ENCODE measurements at places on chromosomes 5 and 9.

DNA sequence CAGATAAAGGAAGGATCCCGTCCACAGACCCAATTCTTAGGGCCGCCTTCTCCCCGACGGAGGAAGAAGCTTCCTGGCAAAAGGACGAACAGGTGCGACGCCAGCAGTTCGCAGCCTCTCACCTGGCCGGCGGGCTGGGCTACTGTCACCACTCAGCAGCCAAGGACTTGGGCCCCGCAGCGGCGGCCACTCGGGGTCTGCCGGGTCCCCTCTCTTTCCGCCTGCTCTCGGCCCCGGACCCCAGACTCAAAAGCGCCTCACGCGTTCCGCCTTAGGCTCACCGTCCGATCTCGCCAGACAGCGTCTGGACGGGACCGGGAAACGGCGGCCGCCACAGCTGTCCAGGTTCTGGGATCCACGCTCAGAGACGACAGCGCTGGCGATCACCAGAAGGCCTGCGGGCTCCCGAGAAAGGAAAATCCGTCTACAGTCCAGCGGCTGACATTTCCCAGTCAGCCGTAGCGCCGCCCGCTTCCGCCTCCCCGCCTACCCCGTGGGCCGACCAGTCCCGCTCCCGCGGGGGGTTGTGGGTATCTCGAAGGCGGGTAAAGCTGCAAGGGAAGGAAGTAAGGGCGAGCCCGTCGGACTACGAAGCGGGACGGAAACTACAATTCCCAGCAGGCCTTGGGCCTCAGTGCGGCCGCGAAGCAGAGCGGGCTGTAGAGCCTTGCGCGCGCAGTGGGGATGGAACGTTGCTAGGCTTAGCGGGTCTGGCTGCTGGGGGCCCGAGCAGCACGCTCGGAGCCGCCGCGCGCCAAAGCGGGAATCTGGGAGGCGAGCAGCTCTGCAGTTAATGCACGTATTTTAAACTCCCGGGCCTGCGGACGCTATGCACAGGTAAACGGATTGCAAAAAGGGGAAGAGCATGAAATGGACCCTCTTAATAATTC is at the start of the genes LMBRD2 and SKP2:
Gene LMBRD2 (minus strand): TSS at position 454 of the 890 bp plus-strand sequence. CDS start 8,538 bp downstream, outside the sequence.
Gene SKP2 (plus strand): TSS at position 678 of the 890 bp plus-strand sequence. CDS start 152 bp downstream, at position 830.
- peak; percentile 94 for DNase-seq

DNA sequence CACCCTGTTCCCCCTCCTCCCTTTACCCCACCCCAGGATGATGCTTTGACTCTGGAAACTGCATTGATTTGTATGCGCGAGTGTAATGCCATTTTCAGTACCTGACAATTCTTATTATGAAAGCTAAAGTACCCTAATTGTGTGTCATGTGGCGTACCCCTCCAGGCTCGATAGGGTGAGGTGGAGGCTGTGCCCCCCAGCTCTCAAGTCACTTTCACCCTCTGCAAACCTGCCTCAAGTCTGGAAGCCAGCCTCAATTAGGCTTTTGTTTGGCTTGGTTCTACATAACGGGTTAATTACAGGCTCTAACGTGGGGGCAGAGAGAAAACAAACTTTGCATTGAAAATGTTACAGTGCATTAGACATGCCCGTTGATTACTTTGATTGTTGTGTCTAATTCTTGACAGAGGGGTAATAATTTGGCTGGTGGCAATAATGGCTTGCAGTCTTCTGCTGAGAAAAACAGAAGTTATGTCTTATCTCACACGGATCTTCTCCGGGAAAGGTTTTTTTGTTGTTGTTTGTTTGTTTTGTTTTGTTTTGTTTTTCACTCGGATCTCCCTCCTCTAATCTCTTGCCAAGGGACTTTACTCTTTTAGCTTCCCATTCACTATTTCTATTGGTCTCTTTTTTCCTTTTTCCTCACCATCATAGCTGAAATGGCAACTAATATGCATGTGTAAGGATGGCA is 12.6 kb downstream of the ISL1 start:
- no peak for DNase-seq

GRCh38 chr9:89603767-89604665 is 796 bp upstream of the GADD45G start:
- DNase-seq: no peak

DNA sequence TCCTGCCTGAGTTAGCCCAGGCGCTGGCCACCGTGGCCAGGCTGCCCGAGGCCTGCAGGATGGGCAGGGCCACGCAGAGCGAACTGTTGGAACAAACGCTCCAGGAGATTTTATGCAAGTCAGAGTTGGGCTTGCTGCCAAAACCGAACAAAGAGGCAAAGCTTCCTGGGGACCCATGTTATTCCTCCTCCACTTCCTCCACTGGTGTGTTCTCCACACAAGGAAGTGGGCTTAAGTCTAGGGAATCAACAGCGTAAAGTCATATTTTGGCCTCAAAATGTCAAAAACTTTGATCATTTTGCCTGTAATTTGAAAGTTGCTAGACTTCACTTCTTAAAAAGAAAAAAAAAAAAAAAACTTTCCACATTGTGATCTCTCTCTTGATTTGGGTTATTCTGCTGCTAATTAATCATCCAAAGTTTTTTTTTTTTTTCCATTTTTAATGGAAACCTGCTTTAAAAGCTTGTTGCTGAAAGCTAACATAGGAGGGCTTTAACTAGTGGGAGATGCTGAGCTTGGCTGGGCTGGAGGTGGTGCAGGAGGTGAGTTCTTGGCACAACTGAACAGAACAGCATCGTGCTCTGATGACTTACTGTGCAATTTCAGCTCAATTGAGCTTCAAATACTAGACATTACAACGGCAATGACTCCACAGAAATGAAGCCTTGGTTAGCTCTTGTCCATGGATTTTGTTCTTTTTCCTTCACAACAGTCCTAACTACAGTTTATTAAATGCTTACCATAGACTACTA is 73.0 kb downstream of the PTPDC1 start:
- DNase-seq: no peak

- no peak for DNase-seq
These were observed 125.5 kb downstream of the GABRB2 start for GRCh38 chr5:161421067-161421466.

- DNase-seq: no peak
These were observed 599 bp upstream of the MOCS2 start for GRCh38 chr5:53110156-53110555.

DNA sequence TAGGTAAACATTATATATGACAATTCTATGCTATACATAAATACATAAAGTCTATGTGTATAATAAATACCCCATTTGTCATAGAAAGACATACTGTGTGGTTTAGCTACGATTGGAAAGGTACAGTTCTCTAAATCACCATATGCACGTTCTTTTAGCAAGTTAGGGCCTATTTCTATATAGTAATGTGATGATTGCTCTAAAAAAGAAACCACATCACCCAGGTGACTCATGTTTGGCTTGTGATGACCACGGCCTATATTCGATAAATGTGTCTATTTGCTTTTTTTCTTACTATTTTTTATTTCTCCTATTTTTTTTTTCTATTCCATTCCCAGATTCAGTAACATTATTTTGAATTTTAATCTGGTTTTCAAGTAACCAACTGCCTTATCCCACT is 34.7 kb downstream of the RETREG1 start:
- DNase-seq: no peak

GRCh38 chr9:27599102-27599869 is 26.0 kb upstream of the C9orf72 start:
- no peak for DNase-seq

DNA sequence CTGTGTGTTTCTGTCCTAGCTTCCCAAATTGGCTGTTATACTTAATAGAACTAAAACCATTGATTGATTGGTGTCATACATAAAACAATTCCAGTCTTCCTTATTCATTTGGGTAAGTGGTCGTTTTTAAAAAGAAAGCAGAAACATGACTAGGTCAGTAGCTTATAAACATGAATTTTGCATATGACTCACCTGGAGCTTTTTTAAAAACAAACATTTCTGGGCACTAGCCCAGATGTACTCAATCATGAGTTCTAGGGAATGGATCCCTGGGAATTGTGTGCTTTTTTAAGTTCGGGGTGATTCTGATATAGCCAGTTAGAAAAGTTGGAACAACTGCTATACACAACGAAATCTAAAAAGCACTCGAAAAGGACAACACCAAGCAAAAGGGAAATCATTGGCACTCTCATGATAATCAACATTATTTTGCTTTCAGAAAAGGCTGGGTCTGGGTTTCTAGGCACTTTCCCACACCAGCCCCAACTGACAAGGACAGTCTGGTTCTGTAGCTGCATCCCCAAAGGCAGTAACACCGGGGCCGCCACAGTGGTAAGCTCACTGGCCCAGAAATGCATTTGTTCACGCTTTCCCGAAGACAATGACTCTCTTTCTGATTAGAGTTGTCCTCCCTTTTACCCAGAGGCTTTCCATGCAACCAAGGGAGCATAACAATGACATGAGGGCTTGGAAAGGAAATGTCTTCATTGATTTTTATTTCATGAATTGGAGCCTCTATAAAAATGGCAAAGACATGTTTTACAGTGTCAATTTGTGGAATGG is 664.9 kb upstream of the WWC1 start:
- no peak for DNase-seq

GRCh38 chr9:35748858-35749514 is at the start of the genes GBA2 and RGP1:
TSS of gene GBA2 (minus strand) at chr9:35749228. CDS start at chr9:35748704, 524 bp downstream.
TSS of gene RGP1 (plus strand) at chr9:35749287. CDS start at chr9:35749756, 469 bp downstream.
- peak; percentile 63 for DNase-seq

DNA sequence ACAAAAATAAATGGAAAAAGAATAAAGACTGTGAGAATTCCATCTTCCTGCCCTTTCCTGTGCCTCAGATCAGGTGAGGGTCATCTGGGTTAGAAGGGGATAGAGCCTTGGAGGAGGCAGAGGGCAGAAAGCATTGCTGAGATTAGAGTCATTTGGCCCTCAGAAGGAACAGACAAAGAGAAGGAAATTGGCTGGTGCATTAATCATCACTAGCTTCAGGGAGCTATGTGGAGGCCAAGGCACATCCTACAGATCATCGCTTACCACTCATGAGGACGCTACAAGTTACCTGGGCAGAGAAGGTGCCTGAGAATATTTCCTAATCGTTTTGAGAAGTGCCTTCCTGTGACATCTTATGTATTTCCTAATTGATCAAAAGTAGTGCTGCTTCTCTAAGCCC is 74.5 kb downstream of the C7 start:
- no peak for DNase-seq

DNA sequence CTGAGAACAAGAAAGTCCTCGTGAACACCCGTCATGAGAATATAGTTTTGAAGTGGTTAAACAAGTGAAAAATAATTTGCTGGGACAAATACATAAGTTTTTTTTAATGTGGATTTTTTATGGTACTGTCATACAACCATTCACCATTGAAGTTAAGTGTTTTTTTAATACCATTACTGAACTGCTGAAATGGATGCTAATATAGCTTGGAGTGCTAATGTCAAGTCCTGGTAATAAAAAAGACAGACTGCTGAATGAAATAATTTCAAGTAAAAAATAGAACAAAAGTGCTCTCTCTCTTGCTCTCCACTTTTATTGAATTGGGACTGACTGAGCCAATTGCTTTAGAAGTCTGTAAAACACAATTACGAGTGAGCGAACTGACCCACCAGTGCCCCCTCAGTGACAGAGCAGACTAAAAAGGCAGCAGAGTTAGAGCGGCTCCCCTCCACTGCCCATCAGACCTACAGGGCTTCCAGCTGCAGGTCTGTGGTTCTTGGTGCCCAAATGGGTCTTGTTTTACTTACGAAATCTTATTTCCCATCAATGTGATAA is 442.5 kb downstream of the BNC2 start:
- DNase-seq: no peak

GRCh38 chr9:22203371-22204138 is 194.4 kb upstream of the CDKN2B start:
- no peak for DNase-seq

GRCh38 chr9:7782400-7783120 is 17.0 kb downstream of the DMAC1 start:
- DNase-seq: no peak

DNA sequence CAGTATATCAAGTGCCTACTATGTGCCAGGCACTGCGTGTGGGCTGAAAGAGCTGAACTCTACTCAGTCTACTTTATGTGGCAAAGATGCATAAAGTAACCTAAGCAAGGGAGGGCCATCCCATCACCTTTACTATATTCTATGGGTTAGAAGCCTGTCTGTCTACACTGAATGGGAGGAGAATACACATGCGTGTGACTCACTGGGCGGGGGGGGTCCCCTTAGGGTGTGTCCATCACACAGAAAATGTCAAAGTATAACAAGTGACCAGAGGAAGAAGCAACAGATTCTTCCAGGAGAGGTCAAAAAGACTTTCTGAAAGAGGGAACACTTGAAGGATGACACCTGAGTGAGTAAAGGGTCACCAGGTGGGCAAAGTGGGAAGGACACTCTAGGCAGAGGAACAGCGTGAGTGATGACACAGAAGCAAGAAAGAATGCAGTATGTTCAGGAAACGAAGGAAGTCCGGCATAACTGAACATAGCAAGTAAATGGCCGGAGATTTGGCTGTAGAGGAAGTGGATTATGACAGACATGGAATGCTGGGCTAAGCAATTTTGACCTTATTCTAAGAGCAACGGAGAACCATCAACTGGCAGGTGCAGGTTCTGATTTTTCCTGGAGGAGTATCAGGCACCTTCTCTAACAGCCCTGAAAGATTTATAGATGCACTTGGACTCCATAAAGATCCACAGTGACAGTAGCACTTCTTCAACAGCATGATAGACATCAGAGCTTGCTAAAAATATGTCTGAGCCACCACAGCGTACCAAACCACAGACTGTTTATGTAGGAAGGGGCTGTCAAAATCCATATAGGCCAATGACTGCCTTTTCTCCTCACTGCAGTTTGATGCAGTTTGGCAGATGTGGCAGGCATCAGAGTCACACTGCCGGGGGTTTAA is 8.0 kb upstream of the WHRN start:
- no peak for DNase-seq

GRCh38 chr5:132234684-132235062 is 7.0 kb upstream of the P4HA2 start:
- no peak for DNase-seq

DNA sequence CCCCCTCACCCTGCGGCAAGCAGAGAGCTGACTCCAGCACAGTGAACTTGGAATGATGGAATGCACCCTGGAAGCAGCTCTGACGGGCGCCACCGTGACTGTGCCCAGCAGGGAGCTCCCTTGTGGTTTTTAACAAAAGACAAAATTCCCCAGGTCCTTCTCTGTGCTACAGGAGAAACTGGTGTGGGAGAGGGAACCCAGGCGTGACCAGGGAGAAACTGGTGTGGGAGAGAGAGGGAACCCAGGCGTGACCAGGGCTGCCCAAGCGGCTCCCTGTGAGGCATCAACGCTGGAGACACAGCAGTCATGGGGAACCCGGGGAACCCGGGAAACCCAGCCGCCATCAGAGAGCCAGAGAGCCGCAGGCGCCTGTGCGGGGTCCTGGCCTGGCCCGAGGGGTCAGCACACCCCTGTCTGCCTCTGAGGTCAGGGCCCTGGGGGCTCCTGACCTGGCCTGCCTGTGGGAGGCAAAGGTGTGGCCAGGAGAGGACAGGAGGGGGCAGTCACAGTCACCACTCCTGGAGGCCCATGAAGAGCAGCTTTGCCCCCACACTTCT is 3.1 kb upstream of the AHRR start:
- DNase-seq: no peak

DNA sequence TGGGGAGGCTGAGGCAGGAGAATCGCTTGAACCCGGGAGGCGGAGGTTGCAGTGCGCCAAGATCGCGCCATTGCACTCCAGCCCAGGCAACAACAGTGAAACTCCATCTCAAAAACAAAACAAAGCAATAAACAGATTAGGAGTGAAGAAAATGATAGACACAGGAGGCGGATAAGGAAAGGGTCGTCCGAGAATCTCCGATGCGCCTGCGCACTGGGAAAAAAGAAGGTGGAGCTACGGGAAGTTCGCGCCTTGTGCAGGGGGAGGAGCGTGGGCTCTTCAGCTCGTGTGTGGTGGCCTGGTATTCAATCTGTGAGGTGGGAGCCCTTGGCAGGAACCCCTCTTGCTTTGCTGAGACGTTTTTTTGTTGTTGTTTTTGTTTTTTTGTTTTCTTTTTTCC is 47.3 kb downstream of the GNA14 start:
- DNase-seq: no peak

- no peak for DNase-seq
These were observed 13.2 kb upstream of the C5orf58 start for GRCh38 chr5:170219615-170220014.
